GM12891 (cell line): ENCODE measurements at places on chromosomes 7 and 10.

DNA sequence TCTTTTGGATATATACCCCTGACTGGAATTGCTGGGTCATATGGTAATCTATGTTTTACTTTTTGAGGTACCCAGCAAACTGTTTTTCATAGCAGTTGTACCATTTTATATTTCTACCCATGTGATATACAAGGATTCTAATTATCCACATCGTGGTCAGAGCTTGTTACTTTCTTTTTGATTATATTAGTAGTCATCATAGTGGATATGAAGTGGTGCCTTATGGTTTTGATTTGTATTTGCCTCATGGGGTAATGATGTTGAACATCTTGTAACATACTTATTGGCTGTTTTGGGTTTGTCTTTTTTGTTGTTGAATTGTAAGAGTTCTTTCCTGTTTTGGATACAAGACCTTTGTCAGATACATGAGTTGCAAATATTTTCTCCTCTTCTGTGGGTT lies 51.7 kb downstream of the MAPK8 start:
- DNase-seq: no peak

GRCh38 chr7:151801291-151801690 lies 75.6 kb downstream of the PRKAG2 start:
- no peak for DNase-seq

- no peak for DNase-seq
These were observed 6.5 kb downstream of the SLC13A1 start for GRCh38 chr7:123193235-123193634.

GRCh38 chr10:127157506-127158200 lies 38.7 kb downstream of the INSYN2A start:
- DNase-seq: no peak

- no peak for DNase-seq
These were observed 228.5 kb downstream of the SORCS1 start for GRCh38 chr10:106935978-106936451.

- DNase-seq: no peak
These were observed 237.2 kb upstream of the MTPN start for GRCh38 chr7:136214356-136214755.
